Right atrium auricular region (tissue), 2 donors: ENCODE measurements at places on chromosomes 11 and 22. TPM values are rescaled to one million over a fixed set of nuclear protein-coding genes. Genes with fewer than 3 reads are reported as not detected.

DNA sequence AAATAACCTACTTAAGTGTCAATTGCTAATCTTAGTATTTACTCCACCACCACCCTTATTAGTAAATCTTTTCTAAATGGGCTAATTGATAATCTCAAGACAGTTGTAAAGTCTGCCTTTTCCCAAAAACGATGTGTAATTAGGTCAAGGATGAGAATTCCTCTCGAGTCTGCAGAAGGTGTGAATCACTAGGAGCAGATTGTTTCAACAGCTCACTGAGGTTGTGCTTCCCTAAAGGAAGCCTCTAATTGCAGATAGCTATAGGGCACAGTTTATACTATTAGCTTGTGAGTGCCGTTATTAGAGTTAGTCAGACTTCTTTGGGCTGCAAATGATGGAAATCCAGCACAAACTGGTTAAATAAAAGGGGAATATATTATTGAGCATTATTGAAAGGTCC, 84.9 kb downstream of the C11orf91 start:
- DNase-seq = no peak
- no peaks in the 10 kb centered on the region for H3K36me3 ChIP-seq
- H3K4me3 ChIP-seq = no peak overlapping the region
- no peak overlapping the region for H3K27ac ChIP-seq
- H3K27me3 ChIP-seq = no peaks in the 10 kb centered on the region
- H3K4me1 ChIP-seq = no peaks in the 10 kb centered on the region

Gene NAP1L4
- total RNA-seq = 128 TPM

GRCh38 chr11:119865661-119866156, 136.7 kb upstream of the NECTIN1 start:
- H3K4me1 ChIP-seq = no peaks in the 10 kb centered on the region
- H3K4me3 ChIP-seq = no peak overlapping the region
- H3K36me3 ChIP-seq = no peaks in the 10 kb centered on the region

Gene PTS
- 18.1 TPM for total RNA-seq

Gene NOX4
- 5.9 TPM for total RNA-seq

DNA sequence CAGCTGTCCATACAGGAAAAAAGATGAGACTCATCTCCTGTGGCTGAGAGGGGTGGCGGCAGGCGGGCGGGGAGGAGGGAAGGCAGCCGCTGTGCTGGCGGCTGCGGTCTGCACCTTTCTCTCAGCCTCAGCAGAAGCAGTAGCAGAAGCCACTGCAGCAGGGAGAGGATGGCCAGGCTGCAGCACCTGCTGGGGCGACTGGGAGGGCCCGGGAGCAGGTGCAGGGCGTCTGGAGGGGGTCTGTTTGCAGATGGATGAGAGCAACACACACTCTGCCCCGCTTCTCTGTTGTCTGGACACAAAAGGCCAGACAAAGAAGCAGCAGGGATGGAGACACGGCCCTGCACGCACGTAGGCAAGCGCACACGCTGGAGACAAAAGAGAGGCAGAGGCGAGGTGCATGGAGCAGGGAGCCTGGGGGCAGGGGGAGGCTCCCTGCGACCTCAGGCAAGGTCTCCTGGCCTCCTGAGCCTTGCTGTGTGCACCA, 9.3 kb upstream of the MIAT start:
- no peaks in the 10 kb centered on the region for H3K27me3 ChIP-seq
- H3K4me1 ChIP-seq = peaks cover 15% of the 10 kb centered on the region
- H3K4me3 ChIP-seq = no peak overlapping the region
- no peak overlapping the region for H3K27ac ChIP-seq
- DNase-seq = no peak

DNA sequence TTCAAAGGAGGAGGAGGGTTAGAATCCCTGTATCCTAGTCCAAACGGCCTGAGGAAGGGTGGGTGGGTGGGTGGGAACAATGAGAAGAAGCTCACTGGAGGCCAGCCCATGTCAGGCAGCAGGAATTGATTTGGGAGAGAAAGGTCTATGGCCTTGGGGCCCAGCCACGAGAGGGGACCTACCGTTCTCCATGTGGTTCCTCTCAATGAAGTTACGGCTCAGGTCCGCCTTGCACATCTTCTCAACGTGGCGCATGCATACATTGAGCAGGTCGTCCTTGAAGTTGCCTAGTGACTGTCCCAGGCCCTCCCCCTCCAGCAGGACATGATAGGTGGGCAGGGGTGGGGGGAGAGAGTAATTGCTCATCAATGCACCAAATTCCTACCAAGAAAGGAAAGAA, 12.4 kb downstream of the TRIM29 start:
- H3K27me3 ChIP-seq = no peaks in the 10 kb centered on the region
- H3K27ac ChIP-seq = no peak overlapping the region
- no peak overlapping the region for H3K4me3 ChIP-seq
- no peaks in the 10 kb centered on the region for H3K36me3 ChIP-seq

DNA sequence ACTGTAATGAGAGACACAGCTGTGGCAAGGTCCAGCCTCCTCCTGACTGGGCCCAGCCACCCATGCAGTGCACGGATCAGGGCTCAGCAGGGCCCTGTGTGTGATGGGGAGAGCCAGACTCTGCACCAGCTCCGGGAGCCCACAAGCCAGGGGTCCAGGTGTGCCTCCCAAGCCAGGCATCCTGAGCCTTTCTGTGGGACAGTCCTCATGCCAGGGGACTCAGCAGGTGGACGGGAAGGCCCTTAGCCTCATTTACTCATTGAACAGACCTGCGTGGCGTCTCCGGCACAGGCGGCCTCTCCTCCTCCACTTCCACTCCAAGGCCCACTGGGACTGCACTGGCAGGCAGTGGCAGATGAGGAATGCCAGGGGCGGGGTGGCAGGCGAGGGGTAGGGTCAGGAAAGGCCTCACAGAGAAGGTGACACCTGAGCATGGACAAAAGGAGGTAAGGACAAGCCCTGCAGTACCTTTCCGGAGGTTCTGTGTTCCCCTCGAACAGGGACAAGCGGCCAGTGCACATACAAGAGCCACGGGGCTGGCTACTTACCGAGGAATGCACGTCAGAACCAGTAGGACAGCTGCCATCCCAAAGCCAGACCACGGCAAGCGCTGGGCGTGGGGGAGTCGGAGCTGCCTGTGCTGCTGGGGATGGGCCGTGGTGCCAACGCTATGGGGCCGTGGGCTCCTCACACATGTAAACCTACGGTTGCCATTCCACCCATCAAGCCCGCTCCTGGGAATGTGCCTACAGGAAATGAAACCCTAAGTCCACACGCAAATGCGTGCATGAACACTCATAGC, 52.7 kb downstream of the IGF2 start:
- H3K36me3 ChIP-seq = no peaks in the 10 kb centered on the region
- no peaks in the 10 kb centered on the region for H3K4me1 ChIP-seq
- H3K27ac ChIP-seq = no peak overlapping the region
- no peaks in the 10 kb centered on the region for H3K27me3 ChIP-seq
- DNase-seq = peak; percentile 46

Gene SCO2
- not detected for total RNA-seq
